ENCODE measurements at places on chromosomes 5 and 9.

DNA sequence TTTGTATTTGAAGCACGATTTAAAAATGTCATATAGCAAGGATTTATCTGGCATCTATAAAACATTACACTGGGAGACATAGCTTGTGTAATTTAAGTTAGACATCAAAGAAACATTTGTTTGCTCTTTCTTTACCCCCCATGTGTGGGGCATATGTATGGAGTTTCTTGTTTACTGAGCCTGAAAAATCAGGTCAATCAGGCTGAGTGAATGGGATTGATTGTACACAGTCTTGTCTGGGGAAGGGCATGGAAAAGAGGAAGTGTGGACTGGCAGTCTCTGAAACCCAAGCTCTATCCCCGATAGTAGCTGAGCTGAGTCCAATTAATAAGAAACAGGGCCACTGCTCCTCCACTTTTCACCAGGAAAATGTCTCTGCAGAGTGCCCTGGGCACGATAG is 49.4 kb downstream of the SLC46A2 start:
- no peak for DNase-seq

DNA sequence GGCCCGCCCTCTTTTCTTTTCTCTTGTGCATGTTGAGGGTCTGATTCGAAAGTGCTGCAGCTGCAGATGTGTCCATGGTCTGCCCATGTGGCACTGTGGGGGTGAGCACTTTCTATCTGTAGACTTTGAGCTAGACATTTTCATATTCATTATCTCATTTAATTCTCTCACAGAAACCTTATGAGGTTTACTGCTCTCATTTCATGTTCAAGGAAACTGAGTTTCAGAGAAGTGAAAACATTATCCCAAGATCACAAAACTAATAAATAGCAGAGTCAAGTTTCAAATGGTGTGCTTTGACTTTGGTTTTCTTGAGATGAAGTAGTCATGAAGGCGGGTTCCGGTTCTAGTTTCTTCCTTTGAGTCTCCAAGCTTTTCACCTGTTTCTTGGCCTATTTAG is 536.5 kb upstream of the ZNF462 start:
- no peak for DNase-seq

- no peak for DNase-seq
These were observed 38.4 kb upstream of the PCA3 start for GRCh38 chr9:76725885-76726284.

DNA sequence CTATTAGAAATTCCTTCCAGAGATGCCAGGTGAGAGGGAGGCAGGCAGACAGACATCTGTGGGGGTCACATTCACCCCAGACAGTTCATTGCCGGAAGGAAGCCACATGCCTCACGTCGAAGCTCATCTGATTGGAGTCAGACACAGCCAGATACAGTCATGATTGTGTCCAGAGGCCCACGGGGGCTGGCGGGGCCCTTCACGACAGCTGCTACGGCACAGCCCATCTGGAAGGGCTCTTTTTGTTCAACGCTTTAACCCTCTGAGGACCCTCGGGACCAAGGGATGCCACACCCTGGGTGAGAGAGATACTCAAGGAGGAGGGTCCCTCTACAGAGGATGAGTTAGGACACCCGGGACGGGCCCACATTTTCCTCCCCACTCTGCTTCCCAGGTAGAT is 31.9 kb upstream of the GABRP start:
- DNase-seq: no peak

DNA sequence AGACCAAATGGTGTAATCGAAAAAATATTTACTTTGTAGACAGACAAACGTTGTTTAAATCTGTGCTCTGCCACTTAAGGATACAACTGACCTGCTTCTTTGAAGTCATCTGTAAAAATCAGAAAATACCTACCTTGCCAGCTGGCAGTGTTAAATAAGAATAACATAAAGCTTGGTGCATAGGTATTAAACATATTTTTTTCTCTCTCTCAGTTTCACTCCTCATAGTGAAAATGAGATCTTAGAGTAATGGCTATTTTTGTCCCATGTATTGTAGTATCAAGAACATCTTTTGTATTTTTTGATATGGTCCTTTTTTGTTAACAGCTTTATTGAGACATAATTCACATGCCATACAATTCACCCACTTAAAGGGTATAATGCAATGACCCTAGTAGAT is 17.9 kb upstream of the RANBP17 start:
- no peak for DNase-seq

DNA sequence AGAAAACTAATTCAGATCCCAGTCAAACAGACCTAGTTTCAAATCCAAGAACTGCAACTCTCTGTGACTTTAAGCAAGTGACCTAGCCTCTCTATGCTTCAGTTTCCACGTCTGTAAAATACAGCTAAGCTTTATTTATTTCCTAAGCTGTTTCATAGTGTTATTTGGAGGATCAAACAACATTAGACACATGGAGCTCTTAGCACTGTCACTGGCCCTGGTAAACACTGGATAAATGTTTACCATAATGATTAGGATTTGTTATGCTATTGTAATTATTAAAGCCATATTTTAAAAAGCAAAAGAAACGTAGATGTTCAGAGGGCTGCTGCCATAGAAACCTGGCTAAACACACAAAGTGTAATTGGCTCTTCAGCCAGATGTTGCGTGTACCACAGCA is 26.6 kb upstream of the C5orf58 start:
- DNase-seq: no peak

GRCh38 chr5:122715095-122715494 is 59.8 kb upstream of the SNX2 start:
- no peak for DNase-seq

GRCh38 chr5:59660737-59661136 is 232.8 kb downstream of the PDE4D start:
- DNase-seq: peak; percentile 26

DNA sequence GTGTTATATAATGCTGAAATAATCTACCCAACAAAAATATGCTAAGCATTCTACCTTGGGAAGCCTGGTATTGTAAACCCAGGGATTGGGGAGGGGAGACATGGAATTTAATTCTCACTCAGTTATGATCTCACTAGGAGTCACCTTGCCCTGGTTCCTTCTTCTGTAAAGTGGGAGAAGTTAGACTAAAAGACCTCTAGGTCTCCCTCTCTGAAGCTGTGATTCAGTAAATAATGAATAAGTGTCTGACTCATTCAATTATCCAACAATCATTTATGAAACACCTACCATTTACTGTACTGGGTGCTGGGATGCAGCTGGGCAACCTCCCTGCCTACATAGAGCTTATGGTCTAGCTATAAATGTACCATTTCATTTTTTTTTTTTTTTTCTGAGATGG is 20.2 kb upstream of the SPARC start:
- DNase-seq: no peak

GRCh38 chr5:167949435-167949834 is 342.0 kb upstream of the WWC1 start:
- no peak for DNase-seq

DNA sequence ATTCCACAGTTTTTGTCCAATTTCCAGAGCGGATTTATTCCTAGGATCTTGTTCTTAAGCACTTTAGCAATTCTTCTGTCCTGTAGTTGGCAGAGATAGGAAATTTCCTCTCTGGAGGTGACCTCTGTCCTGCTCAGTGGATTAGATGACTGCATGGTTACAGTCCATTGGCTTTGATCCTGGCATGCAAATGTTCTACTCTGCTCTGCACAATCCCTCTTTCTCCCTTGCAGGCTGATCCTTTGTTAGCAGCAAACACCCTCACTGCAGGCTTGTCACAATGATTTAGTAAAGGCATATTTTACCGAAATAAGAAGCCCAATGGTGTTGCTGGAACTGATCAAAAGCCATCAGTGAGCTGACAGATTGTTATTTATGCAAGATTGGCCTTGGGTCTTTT is 243.8 kb downstream of the COX7C start:
- no peak for DNase-seq

DNA sequence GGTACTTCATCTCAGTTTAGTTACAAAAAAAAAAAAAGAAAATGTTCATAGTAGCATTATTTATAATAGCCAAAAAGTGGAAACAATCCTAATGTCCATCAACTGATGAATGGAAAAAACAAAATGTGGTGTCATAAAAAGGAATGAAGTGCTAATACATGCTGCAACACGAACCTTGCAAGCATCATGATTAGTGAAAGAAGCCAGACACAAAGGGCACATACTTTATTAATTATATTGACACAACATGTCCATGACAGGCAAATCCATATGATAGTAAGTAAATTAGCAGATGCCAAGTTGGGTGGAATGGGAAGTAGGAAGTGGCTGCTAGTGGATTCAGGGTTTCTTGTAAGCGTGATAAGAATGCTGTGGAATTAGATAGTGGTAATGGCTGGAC is 54.2 kb downstream of the PCDHGC5 start:
- DNase-seq: no peak

GRCh38 chr5:149603920-149604319 is 22.6 kb downstream of the ARHGEF37 start:
- DNase-seq: no peak

Data from GM13977 (cell line).